ENCODE measurements at places on chromosomes 7 and 10. TPM values are rescaled to one million over a fixed set of nuclear protein-coding genes. Genes with fewer than 3 reads are reported as not detected.

DNA sequence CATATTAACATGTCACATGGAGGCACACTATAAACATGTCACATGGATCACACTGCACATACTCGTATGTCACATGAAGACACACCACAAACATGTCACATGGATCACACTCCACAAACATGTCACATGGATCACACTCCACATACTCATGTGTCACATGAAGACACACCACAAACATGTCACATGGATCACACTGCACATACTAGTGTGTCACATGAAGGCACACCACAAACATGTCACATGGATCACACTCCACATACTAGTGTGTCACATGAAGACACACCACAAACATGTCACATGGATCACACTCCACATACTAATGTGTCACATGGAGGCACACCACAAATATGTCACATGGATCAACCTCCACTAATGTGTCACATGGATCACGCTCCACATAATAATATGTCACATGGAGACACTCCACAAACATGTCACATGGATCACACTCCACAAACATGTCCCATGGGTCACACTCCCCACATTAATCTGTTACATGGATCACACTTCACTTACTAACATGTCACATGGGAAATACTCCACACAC is 195.6 kb upstream of the PFKP start:
- no peaks in the 10 kb centered on the region for H3K4me1 ChIP-seq
- no peak overlapping the region for H3K4me3 ChIP-seq
- peak; percentile 47 for DNase-seq
- H3K36me3 ChIP-seq, result no peaks in the 10 kb centered on the region
- H3K27me3 ChIP-seq, result no peaks in the 10 kb centered on the region

DNA sequence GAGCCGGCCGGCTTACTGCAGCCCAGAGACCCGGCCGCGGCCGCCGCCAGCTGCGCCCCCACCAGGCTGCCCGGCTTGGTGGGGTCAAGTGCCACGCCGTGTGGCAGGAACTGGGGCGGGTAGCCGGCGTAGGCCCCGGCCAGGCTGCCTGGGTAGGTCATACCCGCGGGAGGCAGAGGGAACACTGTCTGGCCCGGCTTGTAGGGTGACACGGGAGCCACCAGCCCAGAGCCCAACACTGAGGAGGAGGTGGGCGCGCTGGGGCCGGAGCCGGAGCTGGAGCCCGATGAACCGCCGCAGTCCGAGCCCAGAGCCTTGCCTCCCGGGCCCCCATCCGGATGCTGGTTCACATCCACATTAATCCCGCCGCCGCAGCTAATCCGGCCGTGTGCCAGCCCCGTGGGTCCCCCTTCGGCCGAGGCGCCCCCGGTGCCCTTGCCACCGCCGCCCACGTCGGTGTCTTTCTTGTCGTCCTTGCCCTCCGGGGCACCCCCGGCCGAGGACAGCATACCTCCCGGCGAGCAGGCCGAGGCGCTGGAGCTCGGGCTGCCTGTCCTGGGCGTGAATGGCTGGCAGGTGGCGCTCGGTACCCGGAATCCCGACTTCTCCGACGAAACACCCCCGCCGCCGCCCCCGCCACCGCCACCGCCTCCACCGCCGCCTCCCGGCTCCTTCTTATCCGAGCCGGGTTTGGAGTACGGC is 2.0 kb downstream of the ZNF503 start:
- DNase-seq, result no peak
- H3K27me3 ChIP-seq, result no peaks in the 10 kb centered on the region
- peak overlapping the region; percentile 97 for H3K4me3 ChIP-seq

- H3K36me3 ChIP-seq, result no peaks in the 10 kb centered on the region
- peaks cover 38% of the 10 kb centered on the region for H3K4me1 ChIP-seq
- peak overlapping the region; percentile 93 for H3K27ac ChIP-seq
- DNase-seq, result no peak
Measured at GRCh38 chr7:135661311-135662122, 797 bp upstream of the STMP1 start.

GRCh38 chr7:6012355-6013104 is 3.5 kb downstream of the AIMP2 start:
- H3K4me1 ChIP-seq, result peaks cover 57% of the 10 kb centered on the region
- peaks cover 45% of the 10 kb centered on the region for H3K36me3 ChIP-seq
- H3K27ac ChIP-seq, result no peak overlapping the region
- DNase-seq, result no peak
- no peak overlapping the region for H3K4me3 ChIP-seq

GRCh38 chr10:79137826-79138225 is 69.1 kb downstream of the ZMIZ1 start:
- no peak for DNase-seq
- H3K4me3 ChIP-seq, result no peak overlapping the region
- H3K27me3 ChIP-seq, result no peaks in the 10 kb centered on the region
- peaks cover 100% of the 10 kb centered on the region for H3K4me1 ChIP-seq

DNA sequence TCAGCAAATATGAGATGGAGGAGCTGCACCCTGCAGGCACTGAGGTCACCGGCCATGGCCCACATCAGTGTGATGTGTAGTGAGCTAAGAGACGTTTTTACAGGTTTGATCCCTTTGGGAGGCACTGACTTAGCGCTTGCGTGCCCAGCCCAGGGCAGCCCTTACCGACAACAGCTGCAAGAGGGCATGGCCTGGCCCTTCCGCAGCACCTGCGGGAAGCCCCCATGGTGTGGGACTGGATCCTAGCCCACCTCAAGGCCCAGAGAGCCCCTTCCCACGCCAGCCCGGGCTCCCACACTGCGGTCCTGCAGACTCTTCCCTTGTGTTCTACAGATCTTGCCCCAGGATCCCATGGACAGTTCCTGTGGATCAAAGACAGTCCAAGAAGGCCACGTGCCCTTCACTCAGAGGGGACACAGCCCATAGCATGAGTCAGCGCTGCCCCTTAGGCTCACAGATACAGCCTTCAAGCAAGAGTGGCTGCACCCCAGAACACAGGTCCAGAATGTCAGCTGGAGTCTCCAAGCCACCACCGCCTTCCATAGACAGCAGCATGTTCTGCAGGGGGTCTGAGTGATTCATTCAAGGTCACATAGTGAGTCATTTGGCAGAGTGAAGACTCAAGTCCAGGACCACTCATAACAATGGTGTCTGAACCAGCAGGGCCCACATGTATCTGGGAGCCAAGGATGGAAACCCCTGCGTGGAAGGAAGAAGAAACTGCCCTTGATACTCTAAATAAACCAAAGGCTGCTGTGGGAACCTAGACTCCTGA is 25.4 kb downstream of the TLL2 start:
- no peaks in the 10 kb centered on the region for H3K4me1 ChIP-seq
- no peak overlapping the region for H3K27ac ChIP-seq
- H3K27me3 ChIP-seq, result no peaks in the 10 kb centered on the region

DNA sequence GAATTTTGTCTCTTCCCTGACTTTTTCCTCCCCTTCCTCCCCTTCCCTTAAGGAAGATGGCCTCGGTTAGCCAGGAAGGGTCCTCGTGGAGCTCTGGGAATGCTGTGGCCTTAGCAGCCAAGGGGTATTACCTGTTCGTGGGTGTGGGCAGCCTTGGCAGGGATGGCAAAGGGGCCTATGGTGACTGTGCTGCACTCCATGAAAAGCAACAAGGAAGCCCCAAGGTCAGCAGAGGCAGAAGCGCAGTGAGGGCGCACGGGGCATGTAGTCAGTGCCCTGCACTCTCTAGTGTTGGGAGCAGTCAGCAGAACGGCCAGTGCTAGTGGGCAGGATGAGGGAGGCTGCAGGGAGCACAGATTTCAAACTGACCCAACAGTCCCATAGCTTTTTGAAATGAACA is 191.8 kb downstream of the ADARB2 start:
- no peaks in the 10 kb centered on the region for H3K27me3 ChIP-seq
- no peaks in the 10 kb centered on the region for H3K4me1 ChIP-seq
- no peak for DNase-seq
- H3K27ac ChIP-seq, result no peak overlapping the region
- no peaks in the 10 kb centered on the region for H3K36me3 ChIP-seq

DNA sequence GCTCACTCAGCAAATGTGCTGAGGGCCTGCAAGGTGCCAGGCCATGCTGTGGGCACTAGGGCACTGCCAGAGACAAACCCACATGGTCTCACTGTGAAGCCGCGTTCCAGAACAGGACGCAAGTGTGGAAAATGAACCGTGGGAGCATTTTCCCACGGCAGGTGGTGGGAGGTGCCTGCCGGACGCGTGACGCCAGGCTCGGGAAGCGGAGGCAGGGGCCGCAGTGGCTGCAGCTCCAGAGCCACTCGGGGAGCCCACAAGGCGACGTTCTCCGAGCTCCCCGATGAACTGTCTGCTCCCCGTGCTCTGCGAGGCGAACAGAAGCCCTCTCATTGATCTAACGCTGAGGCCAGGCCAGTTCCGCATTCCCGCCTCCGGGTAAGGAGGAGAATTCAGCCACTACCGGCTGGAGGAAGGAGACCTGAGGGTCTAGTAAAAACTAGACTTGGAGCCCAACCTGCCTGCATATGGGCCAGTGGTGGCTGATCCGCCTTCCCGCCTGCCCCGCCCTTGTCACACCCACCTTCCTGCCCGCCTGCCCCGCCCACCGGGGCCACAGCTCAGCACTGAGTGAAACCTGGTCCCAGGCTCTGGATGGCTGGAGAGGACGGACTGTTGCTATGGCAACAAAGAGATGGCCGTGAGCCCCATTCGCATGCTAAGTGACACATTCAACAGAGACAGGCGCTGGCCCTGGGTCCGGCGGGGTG is 13.1 kb downstream of the ADGRA1 start:
- no peaks in the 10 kb centered on the region for H3K36me3 ChIP-seq
- no peak overlapping the region for H3K4me3 ChIP-seq
- DNase-seq, result no peak

- no peak for DNase-seq
- no peaks in the 10 kb centered on the region for H3K27me3 ChIP-seq
- no peak overlapping the region for H3K27ac ChIP-seq
- no peaks in the 10 kb centered on the region for H3K36me3 ChIP-seq
- peaks cover 9% of the 10 kb centered on the region for H3K4me1 ChIP-seq
Measured at GRCh38 chr10:110456523-110457091, 41.1 kb upstream of the DUSP5 start.

GRCh38 chr10:125164421-125164820 is 4.1 kb upstream of the CTBP2 start:
- peaks cover 10% of the 10 kb centered on the region for H3K4me1 ChIP-seq
- H3K4me3 ChIP-seq, result no peak overlapping the region
- DNase-seq, result no peak
- no peaks in the 10 kb centered on the region for H3K36me3 ChIP-seq
- H3K27me3 ChIP-seq, result no peaks in the 10 kb centered on the region
- no peak overlapping the region for H3K27ac ChIP-seq

DNA sequence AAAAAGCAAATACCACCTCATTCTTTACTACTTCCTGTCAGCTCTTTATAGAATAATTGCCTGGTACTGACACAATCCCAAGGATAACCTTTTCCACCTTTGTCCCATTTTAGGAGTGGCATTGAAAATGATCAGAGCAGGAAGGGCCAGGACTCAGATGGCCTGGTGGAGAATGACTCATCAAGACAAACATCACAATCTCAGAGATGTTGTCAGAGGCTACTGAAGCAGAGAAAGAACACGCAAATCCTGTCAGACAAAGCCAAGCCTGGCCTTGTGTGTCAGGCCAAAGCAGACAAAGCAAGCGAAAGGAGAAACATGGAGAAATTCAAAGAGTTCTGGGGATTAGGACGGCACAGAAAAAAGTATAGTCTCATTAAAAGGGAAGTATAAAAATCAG is 40.9 kb downstream of the NSUN6 start:
- peaks cover 10% of the 10 kb centered on the region for H3K4me1 ChIP-seq
- no peak for DNase-seq
- no peaks in the 10 kb centered on the region for H3K27me3 ChIP-seq
- H3K36me3 ChIP-seq, result peaks cover 4% of the 10 kb centered on the region
- H3K4me3 ChIP-seq, result no peak overlapping the region

DNA sequence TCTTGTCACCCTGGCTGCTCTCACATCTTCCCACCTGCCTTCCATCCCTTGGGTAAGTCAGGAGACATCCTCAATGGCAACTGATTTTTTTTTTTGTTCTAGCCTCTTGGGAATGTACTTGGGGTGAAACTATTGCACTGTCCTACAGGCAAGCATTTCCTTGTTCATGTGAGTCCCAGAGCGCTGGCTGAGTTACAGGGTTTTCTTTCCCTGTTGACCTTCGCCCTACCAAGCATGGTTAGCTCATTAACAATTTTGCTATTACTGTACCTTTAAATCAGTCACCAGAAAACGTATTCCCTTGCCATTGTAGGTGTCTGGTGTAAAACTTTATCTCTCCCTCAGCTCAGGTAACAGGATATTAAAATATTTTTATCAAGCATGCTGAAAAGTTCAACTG is 98.9 kb downstream of the PRLHR start:
- H3K4me1 ChIP-seq, result no peaks in the 10 kb centered on the region
- no peak overlapping the region for H3K27ac ChIP-seq
- no peak overlapping the region for H3K4me3 ChIP-seq

- no peaks in the 10 kb centered on the region for H3K4me1 ChIP-seq
- no peak overlapping the region for H3K4me3 ChIP-seq
- H3K27ac ChIP-seq, result no peak overlapping the region
- H3K36me3 ChIP-seq, result no peaks in the 10 kb centered on the region
- DNase-seq, result no peak
- H3K27me3 ChIP-seq, result no peaks in the 10 kb centered on the region
Measured at GRCh38 chr7:75818472-75818871, 4.9 kb upstream of the CCL24 start.

GRCh38 chr7:6293202-6293601 is 20.8 kb upstream of the CYTH3 start:
- no peak for DNase-seq
- no peaks in the 10 kb centered on the region for H3K4me1 ChIP-seq
- no peak overlapping the region for H3K4me3 ChIP-seq
- no peak overlapping the region for H3K27ac ChIP-seq
- no peaks in the 10 kb centered on the region for H3K27me3 ChIP-seq

GRCh38 chr10:43396928-43397624 is 11.9 kb downstream of the HNRNPF start:
- peak overlapping the region; percentile 99 for H3K27ac ChIP-seq

DNA sequence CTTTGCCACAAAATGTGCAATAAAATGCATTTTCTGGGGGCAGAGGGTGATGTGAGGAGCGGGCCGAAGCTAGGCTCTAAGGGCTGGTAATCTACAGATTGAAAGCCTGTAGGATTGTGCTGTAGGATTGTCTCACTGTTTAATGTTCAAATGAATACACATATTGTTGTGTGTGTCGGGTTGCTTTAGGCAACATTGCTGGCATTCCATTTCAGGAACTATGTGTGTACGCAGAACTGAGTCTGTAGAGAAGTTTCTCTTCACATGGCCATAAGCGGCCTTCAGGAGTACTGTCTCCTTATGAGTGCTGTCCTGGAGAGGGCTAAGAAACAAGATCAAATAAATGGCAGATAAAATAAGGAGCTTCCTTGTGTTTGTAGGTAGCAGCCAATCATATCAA is 540.2 kb downstream of the GATA3 start:
- H3K27ac ChIP-seq, result no peak overlapping the region
- H3K36me3 ChIP-seq, result no peaks in the 10 kb centered on the region
- no peaks in the 10 kb centered on the region for H3K4me1 ChIP-seq
- no peak for DNase-seq

- no peak for DNase-seq
- H3K4me1 ChIP-seq, result no peaks in the 10 kb centered on the region
- no peaks in the 10 kb centered on the region for H3K36me3 ChIP-seq
- H3K27me3 ChIP-seq, result no peaks in the 10 kb centered on the region
- no peak overlapping the region for H3K27ac ChIP-seq
Measured at GRCh38 chr10:75351637-75352036, 49.9 kb downstream of the ZNF503 start.

Gene SPDYE16
- total RNA-seq, result not detected

Gene SLC29A4
- total RNA-seq, result 4.9 TPM

Gene CAMK2B
- total RNA-seq, result 1.1 TPM

Gene INSYN2A
- total RNA-seq, result 0.52 TPM

Gene FRMPD2
- total RNA-seq, result not detected

Gene LANCL2
- total RNA-seq, result 11.8 TPM

Gene CPA4
- not detected for total RNA-seq

Gene FAM221A
- 8.3 TPM for total RNA-seq

Gene ASB10
- not detected for total RNA-seq

Gene COL1A2
- total RNA-seq, result 279 TPM

Gene PNLIPRP1
- total RNA-seq, result not detected

Measured in esophagus muscularis mucosa (tissue), 4 donors.